ENCODE measurements at places on chromosomes 4 and X.

- DNase-seq = no peak
These were observed 1.2 kb downstream of the GEMIN8 start for GRCh38 chrX:14028473-14028872.

GRCh38 chrX:101397779-101398178 lies 7.0 kb downstream of the RPL36A start:
- no peak for DNase-seq

DNA sequence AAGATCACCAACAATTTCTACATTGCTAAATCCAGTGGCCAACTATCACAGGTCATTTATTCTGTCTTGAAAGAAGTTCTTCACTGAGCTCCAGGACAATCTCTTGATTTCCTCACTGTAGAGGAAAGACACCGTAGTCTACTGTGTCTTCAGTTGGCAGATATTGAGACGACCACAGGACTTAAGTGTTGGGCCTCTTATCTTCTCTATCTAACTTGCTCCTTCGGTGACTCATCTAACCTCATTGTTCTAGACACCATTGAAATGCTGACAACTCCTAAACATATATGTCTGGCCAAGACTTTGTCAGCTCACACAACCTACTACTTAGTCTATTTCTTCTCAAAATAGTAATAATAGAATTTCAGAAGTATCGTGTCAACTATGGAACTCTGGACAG lies 425.8 kb downstream of the ARAP2 start:
- no peak for DNase-seq

- no peak for DNase-seq
These were observed 114.4 kb downstream of the WDFY3 start for GRCh38 chr4:84852081-84852480.

DNA sequence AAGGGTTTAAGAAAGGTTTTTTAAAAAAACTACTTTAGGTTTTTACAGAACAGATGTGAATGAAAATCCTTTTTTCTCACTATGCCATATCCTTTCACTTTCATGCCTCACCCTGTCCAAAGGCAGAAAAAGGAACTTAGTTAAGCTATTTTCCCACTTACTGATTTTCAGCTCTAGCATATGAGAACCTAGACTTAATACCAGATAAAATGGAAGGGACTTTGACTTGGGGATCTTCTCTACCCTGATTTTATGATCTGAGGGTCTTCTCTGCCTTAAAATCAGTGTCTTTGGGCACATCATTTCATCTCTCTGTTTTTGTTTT lies 42.4 kb downstream of the FNIP2 start:
- DNase-seq = no peak

- no peak for DNase-seq
These were observed 184.4 kb downstream of the PCDH7 start for GRCh38 chr4:30904588-30904987.

DNA sequence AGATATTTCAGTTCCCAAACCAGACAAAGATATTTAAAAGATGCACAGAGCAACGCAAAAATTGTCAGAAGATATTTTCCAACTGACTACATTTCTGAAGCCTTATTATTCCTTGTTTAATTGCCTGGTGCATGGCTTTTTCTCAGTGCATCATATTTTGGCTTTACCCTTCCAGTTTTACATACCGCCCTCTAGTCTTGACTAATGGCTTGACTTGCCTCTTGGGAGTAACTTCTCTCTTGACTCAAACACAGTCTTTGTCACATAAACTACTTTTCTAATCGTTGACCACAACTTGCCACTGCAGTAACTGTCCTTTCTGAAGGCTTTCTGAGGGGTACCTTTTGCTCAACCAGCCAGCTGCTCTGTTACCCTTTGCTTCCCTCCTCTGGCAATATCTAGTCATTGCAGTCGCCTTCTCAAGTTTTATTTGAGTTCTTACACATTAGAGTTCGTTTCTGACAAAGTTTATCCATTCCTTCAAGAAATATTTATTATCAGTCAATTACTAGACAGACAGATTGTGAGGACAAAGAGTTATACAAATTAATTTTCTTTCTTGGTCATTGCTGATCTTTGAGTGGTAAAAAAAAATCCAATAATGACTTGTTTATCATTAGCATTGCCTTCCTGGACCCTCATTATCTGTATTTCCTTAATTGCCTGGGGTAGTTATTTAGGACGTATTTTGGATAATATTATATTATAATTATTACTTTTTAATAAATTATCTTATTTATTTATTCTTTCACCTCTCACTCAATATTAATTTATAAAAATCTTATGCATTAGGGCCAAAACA lies 506.9 kb upstream of the PCDH10 start:
- no peak for DNase-seq

DNA sequence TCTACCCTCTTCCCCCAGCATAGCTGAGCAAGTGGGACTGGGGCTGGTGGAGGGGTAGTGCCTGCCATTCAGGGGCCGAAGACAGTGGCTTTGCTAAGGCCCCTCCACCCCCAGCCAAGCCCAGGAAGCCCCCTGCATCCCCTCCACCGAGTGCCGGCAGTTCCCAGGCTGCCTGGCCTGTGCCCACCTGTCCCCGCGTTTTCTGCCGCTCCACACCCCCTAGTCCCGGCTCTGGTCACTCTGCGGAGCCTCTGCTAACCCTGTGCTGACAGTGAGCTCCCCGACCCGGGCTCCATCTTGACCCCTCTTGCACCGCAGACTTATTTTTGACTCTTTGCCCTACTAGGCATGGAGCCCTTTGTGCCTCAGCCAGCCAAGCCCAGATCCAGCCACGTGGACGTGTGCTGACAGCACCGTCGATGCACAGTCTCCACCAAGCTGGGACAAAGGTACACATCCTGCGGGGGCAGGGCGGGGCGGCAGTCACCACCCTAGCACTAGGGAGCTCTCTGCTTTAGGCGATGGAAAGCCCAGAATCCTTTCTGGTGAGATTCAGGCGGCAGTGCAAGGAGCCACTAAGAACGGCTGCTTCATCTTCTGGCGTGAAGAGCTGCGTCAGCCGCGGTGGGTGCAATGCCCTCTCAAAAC lies 96.6 kb downstream of the PHKA2 start:
- no peak for DNase-seq

DNA sequence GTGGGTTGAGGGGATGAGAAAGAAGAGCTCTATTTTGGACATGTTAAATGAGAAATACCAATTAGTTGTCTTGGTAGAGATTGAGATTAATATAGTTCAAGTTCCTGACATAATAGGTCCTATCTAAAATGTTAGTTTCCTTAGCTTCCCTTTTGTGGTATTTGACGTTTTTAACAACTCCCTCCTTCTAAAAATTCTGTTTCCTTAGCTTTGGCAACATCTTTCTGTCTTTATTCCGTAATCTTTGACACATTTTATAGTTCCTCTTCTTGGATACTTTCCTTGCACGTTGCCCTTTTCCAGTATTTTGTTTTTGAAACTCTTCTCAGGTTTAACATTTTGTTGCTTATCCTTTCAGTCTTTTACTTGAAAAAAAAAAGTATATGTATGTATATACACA lies 36.9 kb downstream of the LAMTOR3 start:
- DNase-seq = no peak

- DNase-seq = no peak
These were observed 413.2 kb downstream of the FGF13 start for GRCh38 chrX:138298268-138298667.

- DNase-seq = no peak
These were observed 889 bp downstream of the MGARP start for GRCh38 chr4:139278912-139279759.

DNA sequence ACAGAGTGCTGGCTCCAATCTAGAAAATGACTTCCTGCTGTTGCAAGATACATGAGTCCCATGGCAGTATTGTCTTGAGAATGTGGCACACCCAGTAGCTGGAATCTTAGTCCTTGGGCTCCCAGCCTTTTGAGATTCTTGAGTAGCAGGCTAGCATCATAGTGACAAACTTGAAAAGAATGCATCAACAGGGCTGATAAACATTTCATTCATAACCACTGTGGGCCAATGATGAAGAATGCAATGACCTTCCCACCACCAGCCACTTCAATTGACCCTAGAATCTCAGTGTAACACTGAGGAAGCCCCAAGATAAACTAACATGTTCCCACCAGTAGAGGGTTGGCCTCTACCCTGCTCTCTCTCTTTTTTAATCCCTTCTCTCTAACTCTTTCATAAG lies 329.3 kb downstream of the GBA3 start:
- no peak for DNase-seq

- no peak for DNase-seq
These were observed 3.0 kb downstream of the LINC00632 start for GRCh38 chrX:140712413-140713173.

- no peak for DNase-seq
These were observed 40.2 kb downstream of the SH3KBP1 start for GRCh38 chrX:19846995-19847790.

DNA sequence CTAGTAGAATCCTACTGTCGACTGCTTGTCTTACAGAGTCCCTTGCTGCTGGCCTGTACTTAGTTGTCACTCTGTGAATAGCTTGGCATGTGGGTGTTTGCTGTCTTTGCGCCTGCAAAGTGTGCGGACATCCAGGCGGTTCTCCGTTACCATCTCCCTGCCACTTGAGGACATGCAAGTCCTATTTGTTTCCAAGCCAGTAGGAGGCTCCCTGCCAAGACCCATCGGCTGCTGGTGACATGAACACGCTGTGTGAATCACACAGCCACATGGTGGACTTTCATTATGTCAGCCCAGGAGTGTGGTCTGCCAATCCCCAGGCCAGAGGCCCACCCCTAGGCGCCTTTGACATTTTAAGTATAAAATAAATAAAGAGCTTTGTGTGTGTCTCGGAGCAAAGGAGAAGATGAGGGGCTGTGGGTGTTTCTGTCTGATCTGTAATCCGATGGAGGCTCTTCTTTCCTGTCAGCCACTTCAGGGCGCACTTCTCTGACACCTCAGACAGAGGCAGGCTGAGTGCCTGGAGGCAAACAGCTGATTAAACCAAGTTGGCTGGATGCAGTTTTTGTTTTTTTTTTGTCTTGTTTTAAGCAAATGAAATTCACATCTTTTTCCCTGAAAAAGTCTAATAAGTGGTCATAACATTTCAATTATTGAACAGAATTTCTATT lies 51.5 kb downstream of the ALPK1 start:
- no peak for DNase-seq

DNA sequence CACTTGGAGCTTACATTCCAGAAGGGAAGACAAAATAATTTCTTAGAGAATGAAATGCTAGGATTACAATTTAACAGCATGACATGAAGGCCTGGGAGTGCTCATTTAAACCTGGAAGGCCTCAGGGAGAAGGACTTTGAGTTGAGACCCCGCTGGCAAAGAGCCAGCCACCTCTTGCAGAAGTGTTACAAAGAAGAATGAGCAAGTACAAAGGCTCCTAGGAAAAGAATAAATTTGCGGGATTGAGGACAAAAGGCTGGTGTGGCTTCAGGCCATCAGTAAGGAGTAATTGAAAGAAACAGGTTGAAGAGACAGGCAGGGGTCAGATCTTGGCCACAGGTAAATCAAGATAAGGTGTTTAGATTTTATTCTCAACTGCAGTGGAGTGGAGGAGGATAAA lies 3.1 kb upstream of the ELOVL6 start:
- DNase-seq = no peak

DNA sequence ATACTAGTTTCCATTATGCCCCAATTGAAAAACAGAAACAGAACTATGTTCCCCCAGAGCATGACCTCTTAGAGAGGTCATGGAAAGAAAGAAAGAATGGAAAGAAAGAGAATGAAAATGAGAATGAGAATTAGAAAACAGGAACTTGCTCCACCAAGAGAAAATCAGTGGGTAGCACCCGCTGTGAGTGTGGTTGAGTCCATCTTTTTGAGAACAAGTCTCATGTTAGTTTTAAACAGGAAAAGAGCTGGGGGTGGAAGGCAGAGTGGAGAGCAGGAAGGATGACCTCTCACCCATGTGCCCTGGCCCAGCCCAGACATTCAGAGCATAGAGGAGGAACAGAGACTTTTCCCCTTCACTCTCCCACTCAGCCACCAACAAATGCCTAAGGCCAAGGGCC lies 4.9 kb downstream of the GSX2 start:
- no peak for DNase-seq

DNA sequence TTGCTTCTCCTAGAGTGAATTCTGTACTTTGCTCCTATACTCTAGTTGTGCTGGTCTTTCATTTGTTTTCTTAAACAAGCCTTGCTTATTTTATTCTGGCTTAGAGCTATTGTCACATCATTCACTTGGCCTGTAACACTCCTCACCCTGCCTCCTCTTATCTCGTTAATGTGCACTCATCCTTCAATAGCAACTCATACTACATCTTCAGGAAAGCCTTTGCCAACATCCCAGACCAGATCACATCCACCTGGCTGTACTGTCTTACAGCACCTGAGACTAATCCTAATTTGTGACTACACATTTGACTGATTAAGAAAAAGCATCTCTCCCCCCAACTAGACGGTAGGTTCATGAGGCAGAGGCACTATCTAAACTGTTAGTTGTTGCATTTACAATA lies 80.8 kb downstream of the SLC7A11 start:
- DNase-seq = no peak

GRCh38 chr4:10983268-10983667 lies 298.7 kb upstream of the CLNK start:
- no peak for DNase-seq

DNA sequence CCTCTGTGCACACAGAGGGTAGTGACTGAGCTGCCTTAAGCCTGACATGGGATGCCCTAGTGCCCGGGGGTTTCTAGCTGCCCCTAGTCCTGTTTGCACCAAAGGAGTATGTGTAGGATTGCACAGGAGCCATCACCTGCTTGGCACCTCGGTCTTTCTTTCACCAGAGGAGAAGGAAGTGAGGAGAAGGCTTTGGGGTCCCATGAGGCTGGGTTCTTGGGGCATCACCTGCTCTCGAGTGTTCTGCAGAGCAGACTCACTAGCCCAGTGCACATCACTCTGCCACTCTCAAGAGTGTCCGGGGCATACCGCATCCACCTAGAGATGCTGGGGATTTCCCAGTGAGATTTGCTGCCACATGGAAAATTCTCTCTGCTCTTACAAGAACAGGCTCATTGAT lies 40.5 kb upstream of the GPR78 start:
- no peak for DNase-seq

GRCh38 chr4:172751550-172751949 lies 417.1 kb upstream of the GALNT7 start:
- no peak for DNase-seq

DNA sequence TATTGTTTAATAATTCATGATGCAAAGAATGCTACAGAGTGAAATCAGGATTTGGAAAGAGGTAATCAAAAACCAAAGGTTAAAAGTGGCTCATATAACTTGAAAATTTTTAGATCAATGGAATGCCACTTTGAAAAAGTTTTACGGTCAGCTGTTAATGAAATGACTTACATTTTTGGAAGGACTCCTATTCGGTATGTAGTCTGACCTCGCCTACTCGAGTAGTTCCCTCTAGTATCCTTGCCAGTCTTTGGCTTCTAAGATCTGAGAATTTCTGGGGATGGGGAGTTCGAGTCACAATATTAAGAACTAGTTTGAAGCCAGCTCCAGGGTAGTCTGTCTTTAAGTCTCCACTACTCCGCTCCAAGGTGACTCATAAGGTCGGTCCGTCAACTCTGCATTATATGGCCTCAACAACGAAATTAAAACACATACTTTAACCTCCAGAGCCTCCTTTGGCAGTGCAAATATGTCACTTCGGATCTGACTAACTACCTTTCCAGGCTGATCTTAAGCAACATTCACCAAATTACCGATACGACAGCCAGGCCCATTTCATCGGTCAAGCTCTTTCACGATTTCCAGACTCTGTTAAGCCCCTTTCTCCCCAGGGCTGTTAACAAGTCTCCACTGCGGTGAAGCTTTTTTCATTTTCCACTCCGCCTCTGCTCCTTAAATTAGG lies 733 bp upstream of the NAA15 start:
- no peak for DNase-seq

All from stimulated activated CD8-positive, alpha-beta memory T cell treated with anti-CD3 and anti-CD28 coated beads, Interleukin-4, amount 100 ng/mL, for 1 hour (primary cell).